Anterior cingulate cortex (tissue), 58 donors: ENCODE measurements at places on chromosomes 4 and X.

- DNase-seq: no peak
Observed at GRCh38 chrX:111447298-111447697, 35.3 kb upstream of the DCX start.

- DNase-seq: no peak
Observed at GRCh38 chr4:152951348-152951747, 15.2 kb downstream of the FHDC1 start.

DNA sequence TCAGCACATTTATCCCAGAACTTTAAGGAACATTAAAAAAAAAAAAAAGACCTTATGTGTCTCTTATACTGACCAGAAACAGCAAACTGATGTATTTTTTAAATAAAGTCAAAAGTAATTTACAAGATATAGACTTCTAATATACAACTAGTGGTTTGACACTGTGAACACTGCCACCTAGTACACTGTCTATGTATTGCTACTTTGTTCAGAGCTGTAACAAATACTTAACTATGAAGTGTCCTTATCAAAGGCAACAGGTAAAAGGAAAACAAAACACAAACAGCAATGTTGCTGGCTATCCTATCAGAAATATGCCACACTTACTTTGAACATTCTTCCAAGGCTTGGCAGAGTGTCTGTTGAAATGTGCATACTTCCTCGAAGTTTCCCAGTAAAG is 60.4 kb downstream of the CD40LG start:
- no peak for DNase-seq

DNA sequence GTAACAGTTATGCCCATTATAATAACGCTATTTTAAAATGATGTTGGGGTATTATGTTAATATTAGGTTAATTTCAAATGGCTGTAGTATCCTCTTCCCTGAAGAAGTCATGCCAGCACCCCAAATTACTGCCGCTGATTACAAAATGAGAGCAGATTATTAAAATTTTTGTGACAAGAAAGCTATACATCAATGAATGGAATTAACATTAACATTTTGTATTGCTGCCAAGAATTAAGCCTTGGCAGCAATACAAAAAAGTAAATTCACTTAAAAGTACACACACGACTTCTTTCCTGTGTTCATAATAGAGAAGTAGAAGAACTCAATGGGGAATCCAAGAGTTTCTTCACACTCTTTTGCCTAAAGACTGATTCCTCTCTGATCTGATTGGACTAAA is 482.8 kb downstream of the STIM2 start:
- no peak for DNase-seq

GRCh38 chr4:27592738-27593137 is 732.1 kb downstream of the STIM2 start:
- DNase-seq: no peak

- no peak for DNase-seq
Observed at GRCh38 chrX:45758319-45758718, 557.6 kb upstream of the DIPK2B start.

DNA sequence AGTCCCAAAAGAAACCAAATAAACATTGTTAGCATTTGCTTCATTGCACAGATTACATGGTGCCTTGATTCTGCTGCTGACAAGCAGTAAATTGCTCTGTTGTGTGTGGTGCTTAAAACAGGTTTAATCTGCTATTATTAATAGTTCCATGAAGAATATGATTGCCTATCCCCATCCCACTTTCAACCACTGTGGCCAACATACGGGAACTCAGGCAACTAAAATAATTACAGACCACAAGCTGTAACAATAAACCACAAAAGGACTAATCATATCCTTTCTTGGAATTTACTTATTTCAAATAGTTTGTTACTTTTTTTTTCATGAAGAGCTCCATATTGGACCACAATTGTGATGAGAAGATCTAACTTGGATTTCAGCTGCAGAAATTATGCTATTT is 131.5 kb downstream of the PACRGL start:
- no peak for DNase-seq

- no peak for DNase-seq
Observed at GRCh38 chr4:124035364-124036041, 638.9 kb downstream of the SPRY1 start.

GRCh38 chrX:51461053-51462044 is 35.0 kb downstream of the NUDT11 start:
- no peak for DNase-seq

DNA sequence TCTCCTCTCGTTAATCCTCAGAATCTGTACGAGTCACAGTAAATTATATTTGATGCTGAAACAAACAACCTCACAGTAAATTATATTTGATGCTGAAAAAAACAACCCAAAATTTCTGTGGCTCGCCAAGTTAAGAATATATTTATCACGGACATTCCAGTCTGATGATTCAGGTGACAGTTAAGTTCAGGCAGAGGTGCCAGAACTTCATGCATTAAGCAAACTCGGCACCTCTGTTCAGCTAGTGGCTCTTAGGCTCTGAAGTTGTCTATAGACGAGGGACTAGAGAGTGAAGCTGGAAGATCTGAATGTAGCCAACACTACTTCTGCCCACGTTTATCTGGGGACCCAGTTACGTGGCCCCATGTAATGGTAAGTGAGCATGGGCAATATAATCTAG is 132.2 kb upstream of the AGA start:
- no peak for DNase-seq

DNA sequence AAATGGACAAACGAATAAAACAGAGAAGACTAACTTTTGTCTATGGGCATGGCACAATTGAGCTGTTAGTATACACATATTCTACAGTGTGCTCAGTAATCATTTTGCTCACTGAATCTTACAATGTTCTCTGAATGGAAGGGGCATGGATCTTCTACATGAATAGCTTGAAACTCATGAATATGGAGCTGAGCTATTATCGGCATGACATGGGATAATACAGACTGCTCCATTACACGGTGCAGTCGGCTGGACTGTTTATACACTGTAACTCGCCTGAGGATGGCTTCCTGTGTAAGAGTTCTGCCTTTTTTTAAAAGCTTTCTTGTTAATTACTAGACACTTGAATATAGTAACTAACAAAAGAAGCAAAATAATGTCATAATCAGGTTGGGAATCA is 368.5 kb upstream of the MAD2L1 start:
- no peak for DNase-seq

DNA sequence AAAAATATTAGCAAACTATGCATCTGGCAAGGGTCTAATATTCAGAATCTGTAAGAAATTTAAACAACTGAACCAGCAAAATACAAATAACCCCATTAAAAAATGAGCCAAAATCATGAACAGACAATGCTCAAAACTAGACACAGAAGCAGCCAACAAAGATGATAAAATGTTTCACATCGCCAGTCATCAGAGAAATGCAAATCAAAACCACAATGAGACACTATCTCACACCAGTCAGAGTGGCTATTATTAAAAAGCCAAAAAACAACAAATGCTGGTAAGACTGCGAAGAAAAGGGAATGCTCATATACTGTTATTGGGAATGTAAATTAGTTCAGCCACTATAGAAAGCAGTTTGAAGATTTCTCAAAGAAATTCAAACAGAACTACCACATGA is 201.3 kb upstream of the CPEB2 start:
- no peak for DNase-seq

GRCh38 chr4:153222707-153223426 is 18.6 kb downstream of the TRIM2 start:
- peak; percentile 43 for DNase-seq
